ENCODE measurements at places on chromosomes 1 and 21.

GRCh38 chr1:157154940-157155514 is 16.8 kb upstream of the ETV3 start:
- DNase-seq = no peak

DNA sequence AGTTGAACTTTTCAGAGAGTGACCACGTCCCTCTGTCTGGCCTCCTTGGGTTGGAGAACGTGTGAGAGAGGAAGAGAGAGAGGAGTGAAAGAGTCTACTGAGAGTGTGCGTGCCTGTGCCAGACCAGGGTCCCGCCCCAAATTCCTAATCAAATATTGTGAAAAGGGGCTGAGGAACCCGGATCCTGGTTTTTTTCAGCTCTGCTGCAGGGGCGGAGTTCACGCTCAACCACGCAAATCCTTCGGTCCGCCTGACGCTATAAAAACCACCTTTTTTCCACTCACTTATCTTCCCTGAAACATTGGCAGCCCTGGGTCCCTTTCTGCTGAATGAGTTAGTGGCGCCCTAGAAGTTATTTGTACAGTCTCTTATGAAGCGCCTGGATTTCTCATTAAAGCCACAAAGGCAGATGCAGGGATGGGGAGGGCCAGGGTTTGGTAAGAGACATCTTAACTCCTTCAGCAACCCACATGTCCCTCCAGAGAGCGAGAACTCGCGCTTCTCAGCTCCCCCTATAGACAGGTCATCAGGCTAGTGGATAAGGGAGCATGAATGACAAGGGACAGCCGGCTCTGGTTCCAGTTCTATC is at the start of gene FMOD:
Gene FMOD (minus strand): TSS at position 86 of the 589 bp plus-strand sequence. CDS start 2,852 bp downstream, outside the sequence.
- DNase-seq = no peak

- no peak for DNase-seq
Measured at GRCh38 chr1:50936321-50936720, 23.7 kb downstream of the FAF1 start.

- no peak for DNase-seq
Measured at GRCh38 chr1:78490861-78491450, at the start of gene PTGFR. Gene PTGFR, plus strand, starts transcription at chr1:78490974. Its CDS starts 1,770 bp downstream, at chr1:78492744.

DNA sequence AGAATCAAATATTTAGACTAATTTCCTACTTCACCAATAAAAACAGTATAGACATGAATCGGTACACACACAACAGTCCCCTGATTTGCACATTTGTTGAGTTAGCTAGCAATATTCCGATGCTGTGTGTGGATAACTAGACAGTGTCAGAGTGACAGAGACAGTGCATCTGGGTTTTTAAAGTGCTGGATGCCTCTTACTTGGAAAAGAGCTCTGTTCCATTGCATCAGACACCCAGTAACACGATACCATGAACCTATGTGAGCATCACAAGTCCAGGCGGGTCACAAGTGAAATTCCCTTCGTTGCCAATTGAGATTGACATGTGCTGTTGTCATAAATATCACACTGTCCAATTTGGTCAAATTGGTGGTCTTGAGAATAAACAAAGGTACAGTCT is 82.0 kb upstream of the ESRRG start:
- no peak for DNase-seq

- DNase-seq = no peak
Measured at GRCh38 chr1:66349242-66349641, 184.7 kb upstream of the SGIP1 start.

DNA sequence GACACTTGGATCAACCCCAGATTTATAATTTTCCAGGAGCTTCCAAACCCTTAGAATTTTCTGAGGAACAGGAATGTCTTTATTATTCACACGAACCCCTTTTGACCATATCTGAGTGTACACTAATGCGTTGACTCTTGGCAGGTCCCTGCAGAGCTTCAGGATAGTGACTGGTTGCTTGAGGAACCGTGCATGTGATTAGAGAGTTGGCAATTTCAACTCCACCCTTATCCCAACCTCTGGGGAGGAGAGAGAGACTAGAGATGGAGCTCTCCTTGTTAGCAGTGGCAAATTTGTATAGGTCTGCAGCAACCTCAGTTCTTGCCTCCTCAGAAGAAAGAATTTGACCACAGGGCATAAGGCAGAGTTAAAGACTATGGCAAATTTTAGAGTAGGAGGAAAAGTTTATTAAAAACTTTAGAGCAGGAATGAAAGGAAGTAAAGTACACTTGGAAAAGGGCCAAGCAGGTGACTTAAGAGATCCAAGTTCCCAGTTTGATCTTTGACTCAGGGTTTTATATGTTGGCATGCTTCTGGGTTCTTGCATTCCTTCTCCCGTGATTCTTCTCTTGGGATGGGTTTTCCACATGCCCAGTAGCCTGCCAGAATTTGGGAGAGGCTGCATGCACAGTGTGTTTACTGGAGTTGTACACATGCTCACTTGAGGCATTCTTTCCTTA is 93.8 kb upstream of the ETV3 start:
- DNase-seq = no peak

DNA sequence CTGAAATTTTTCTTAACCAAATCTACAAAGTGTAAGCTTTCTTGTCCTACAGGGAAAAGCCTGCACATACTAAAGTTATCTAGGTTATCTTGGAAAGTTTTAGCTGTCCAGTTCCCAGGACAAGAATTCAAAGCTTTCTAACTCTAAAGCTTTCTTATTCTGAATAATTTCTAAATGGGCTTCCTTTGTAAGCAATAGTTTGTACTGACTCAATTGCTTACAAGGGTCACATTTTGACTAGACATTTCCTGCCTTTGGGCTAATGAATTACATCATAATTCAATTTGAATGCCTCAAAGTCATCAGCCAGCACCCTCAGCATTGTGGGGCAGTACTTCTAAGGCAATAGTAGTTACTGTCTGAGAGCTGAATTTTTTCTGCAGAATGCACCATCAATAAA is 223.0 kb downstream of the LTN1 start:
- no peak for DNase-seq

- DNase-seq = no peak
Measured at GRCh38 chr1:96782856-96783255, 61.3 kb downstream of the PTBP2 start.

- DNase-seq = no peak
Measured at GRCh38 chr1:223731133-223731770, 18.9 kb downstream of the CAPN2 start.

DNA sequence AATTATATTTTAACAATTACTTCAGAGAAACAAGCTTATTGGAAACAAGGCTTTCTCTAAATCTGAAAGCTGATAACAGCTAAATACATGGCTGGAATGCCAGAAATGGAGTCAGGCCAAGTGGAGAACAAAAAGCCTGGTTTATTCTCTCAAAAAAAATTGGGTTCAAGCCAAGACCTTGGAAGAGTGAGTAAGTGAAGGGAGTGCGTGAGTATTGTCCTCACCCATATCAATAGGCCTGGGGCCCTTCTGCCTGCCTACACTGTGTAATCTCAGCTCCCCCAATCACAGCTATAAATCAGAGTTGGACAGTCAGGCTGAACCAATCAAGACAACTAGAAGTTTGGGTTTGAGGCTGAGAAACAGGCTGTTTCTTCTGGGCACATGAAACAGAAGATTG is 7.4 kb downstream of the KYAT3 start:
- no peak for DNase-seq

GRCh38 chr1:145977486-145978470 is 13.3 kb downstream of the POLR3GL start:
- DNase-seq = no peak

GRCh38 chr21:36828891-36829515 is 130.1 kb downstream of the SIM2 start:
- no peak for DNase-seq

Measured in stimulated activated CD4-positive, alpha-beta T cell treated with anti-CD3 and anti-CD28 coated beads, Interleukin-1b, Interleukin-23, amount 100 ng/mL, for 24 hours (primary cell).